ENCODE measurements at places on chromosomes 16 and 17.
A peak's percentile ranks its signal among the peaks of the same experiment; 100 is the strongest.

DNA sequence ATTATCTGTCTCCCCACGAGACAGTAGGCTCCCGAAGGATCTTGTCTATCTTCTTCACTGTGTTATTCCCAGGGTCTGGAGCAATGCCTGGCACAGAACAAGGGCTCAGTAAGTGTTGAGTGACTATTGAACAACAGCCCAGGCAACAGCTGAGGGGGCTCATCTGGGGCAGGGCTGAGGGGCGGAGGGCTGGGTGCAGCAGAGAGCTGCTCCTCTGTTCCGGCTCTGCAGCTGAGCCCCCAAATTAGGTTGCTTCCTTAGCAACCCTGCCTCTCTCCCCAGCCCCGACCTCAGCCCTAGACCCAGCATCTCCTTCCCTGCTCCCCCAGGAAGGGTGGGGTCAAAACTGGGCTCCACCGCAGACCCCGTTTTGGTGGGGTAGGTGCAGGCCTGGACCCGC, 32.2 kb downstream of the ITGAE start:
- no peak for DNase-seq

DNA sequence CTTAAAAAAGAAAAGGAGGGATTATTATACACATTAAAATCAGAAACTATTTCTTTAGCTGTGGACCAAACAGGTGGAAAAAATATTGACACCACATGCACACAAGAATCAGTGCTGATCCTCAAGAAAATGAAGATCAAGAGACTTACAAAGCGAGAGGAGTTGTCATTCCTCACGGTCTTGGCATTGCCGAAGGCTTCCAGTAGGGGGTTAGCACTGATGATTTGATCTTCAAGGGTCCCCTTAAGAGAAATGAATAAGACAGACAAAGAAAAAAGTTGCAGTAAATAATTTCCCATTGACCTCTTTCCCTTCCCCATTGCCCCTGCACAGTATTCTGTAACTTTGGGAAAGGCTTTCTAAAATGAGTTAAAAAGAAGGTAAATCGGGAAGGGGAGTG, 6.0 kb downstream of the MYH4 start:
- no peak for DNase-seq

GRCh38 chr17:27241346-27241946, 52.5 kb upstream of the WSB1 start:
- DNase-seq: no peak

DNA sequence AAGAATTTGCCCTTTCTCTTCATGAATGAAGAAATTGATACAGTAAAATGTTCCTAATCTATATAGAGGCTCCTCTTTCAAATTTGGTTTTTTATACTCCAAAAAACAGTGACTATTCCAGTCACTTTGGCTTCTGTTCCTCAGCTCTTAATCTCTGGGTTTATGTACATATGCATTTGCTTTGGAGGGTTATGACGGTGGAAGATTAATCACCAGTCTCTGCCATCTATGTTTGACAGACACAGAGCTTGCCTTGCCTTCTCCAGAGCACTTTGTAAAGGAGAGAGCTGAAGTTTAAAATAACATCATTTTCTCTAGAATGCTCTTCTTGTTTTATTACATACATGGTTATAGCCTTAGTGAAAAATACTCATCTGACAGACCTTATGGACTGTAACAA, 99.3 kb downstream of the NLK start:
- no peak for DNase-seq

DNA sequence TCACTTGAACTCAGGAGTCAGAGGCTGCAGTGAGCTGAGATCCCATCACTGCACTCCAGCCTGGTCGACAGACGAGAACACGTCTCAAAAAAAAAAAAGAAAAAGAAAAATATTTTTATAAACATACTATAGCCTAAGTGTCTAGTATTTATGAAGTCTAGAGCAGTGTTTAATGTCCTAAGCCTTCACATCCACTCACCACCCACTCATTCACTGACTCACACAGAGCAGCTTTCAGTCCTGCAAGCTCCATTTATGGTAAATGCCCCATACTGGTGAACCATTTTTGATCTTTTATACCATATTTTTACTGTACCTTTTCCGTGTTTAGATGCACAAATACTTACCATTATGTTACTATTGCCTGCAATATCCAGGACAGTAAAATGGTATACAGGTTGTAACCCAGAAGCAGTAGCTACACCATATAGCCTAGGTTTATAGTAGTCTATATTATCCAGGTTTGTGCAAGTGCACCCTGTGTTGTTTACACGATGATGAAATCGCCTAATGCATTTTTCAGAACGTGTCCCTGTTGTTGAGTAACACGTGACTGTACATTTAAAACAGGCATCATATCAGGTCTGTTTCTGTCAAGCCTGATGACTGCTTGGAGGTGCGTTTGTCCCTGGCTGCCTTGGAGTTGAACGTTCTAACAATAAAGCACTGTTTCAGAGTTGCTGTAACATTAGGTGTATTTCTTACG, 10.1 kb downstream of the NUDT7 start:
- no peak for DNase-seq

DNA sequence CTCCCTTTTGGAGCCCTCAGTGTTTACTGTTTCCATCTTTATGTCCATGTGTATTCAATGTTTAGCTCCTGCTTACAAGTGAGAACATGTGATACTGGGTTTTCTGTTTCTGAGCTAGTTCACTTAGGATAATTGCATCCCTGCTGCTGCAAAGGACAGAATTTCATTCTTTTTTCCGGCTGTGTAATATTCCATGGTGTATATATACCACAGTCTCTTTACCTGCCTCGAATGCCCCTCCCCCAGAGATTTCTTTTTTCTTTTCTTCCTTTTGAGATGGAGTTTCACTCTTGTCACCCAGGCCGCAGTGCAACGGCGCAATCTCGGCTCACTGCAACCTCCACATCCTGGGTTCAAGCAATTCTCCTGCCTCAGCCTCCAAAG, 60.9 kb downstream of the RMI2 start:
- no peak for DNase-seq

- DNase-seq: no peak
These were observed 6.0 kb upstream of the ARL2BP start for GRCh38 chr16:57239107-57239506.

DNA sequence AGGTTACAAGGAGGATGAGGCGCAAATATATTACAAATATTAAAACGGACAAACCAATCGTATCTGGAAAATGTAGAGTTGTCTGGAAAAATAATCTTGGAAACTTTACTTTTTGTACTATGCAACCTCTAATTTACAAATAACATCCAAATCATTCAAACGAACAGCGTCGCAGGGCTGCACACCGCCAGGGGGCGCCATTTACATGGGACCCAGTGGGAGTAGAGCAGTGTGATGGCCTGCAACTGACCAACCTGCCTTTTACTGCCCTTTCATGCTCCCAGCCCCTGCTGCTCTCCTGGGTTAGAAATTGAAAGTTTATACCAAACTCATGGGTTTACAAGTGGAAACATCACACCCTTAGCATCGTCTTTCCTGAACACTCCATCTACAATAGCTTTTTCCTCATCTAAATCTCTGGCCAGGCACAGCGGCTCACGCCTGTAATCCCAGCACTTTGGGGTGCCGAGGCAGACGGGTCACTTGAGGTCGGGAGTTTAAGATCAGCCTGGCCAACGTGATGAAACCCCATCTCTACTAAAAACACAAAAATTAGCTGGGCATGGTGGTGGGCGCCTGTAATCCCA, 10.0 kb downstream of the PITPNC1 start:
- peak; percentile 37 for DNase-seq

DNA sequence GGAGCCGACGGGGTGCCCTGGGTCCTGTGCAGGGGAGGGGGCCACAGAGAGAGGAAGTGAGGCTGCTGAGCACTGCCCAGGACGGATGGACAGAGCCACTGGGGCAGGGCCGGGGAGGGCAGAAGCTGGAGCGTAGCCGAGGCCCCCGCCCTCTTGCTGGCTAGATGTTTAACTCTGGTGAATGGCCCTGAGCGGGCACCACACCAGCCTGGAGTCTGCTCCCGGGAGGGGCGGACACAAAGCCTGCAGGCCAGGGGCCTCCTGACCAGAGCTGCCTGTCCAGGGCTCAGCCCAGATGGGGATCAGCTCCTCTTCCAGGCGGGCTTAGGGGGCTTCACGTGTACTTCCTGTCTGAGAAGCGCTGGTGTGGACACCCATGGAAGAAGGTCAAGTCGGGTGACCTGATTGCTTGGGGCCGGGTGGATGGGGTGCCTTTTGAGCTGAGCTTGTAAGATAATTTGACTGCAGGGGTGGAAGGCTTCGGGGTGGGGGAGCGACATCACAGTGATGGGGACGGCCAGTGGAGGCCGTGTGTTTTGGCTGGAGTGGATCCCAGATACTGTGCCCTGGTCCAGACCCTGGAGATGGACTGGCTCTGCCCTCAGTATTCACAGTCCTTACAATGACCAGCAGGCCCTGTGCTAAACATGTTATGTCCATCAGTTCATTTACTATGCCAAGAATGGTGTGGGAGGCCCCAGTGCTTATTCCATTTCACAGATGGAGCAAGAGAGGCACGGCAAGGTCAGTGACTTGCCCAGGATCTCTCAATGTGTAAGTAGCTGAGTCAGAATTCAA, 33.7 kb upstream of the CIBAR2 start:
- DNase-seq: no peak

GRCh38 chr17:58335061-58335731, 6.6 kb upstream of the TSPOAP1 start:
- DNase-seq: no peak

- DNase-seq: no peak
These were observed 91.4 kb downstream of the C16orf78 start for GRCh38 chr16:49464877-49465504.

DNA sequence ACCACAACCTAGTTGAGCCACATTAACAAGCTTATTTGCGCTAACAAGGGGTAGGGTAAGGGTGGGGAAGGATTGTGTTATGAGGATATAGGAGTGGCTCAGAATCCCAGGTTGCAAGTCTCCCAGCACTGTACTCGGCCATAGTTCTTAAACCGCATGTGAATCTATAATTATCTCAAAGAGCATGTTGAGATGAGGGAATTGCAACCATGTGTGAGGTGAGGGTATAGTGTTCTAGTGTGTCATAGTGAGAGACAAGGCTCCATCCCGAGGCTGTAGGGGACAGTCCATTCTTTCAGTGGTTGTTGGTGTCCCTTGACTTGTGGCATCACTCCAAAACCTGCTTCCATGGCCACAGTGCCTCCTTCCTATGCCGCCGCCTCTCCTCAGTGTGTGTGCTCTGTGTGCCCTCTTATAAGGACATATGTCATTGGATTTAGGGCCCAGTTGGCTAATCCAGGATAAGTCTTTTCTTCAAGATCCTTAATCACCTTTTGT, 22.7 kb upstream of the ATP5MC1 start:
- DNase-seq: no peak

DNA sequence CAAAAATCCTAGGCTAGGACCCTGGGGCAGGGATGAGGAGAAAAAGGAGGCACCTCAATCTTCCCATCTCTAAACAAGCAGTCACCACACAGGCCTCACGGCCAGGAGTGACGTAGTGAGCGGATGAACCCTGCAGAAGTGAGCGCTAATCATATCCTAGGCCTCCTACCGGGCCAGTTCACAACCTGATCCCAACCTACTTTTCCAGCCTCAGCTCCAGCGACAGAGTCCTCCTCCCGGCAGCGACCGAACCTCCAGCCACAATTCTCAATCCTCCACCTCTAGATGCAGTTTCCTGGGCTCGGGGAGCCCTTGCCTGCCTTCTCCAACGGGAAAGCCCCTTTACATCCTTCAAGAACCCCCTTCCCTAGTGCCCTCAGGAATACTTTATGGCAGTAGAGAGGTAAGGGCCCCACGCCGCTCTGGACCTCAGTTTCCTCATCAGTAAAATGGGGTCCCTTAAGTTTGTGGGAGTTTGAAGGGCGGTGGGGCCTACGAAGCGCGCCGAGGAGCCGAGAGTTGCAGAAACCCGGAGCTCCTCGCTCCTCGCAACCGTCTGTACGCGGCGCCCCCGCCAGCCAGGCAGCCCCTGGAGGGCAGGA, 1.4 kb downstream of the ZNF668 start:
- DNase-seq: peak; percentile 42

DNA sequence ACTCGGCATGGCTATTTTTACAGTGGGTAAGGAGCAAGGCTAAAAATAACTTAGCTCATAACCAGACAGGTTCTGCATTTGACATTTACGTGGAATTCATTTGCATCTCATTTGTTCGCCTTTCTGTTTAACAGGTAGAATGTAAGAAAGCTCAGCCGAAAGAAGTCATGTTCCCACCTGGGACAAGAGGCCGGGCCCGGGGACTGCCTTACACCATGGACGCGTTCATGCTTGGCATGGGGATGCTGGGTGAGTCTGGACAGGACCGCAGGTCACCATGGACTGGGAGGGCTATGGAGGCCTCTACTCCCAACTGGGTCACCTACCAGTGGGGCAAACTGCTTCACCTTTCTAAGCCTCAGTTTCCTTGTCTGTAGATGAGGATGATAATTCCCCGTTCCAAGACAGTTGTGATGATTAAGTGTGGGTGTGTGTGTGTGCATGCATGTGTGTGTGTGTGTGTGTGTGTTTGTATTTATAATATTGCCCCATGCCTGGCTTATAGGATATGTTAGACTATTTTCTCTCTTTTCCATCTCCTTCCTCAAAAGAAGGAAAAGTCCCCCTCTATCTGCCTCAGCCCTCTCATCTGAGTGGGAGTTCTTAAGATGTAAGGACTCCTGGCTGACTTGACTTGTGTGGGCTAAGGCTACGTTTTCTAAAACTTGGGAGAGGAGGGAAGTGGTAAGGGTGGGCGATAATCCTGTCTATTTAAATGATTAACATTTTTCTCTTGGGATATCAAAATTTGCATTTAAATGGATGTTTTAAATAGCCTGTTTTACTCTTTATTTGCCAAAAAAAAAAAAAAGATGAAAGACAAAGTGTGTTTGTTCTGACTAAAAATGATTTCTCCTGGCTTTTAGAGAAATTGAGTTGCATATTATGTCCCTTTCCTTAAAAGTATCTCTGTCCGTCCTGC, 129.0 kb downstream of the CCDC182 start:
- no peak for DNase-seq

- DNase-seq: no peak
These were observed 19.8 kb upstream of the SLC39A11 start for GRCh38 chr17:73112246-73112645.

GRCh38 chr16:5916711-5917191, 819.2 kb upstream of the EEF2KMT start:
- no peak for DNase-seq

GRCh38 chr17:38982858-38983746, 15.9 kb upstream of the FBXO47 start:
- DNase-seq: peak; percentile 50

DNA sequence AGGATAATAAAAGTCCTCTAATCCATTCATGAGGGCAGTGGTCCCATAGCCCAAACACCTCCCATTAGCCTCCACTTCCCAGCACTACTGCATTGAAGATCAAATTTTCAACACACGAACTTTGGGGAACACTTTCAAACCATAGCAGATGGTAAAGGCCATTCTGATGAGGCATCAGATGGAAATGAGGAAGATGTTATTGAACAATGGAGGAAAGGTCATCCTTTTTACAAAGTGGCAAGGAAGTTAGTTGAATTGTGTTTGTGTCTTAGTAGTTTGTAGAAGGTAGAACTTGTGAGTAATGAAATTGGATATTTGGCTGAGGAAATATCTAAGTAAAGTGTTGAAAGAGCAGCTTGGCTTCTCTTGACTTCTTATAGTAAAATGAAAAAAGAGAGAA, 93.3 kb upstream of the NLRP1 start:
- DNase-seq: no peak

- DNase-seq: no peak
These were observed 18.9 kb downstream of the TEX2 start for GRCh38 chr17:64244165-64244564.

Data from GM19239 (cell line).